Activated naive CD8-positive, alpha-beta T cell treated with anti-CD3 and anti-CD28 coated beads, Interleukin-2, amount 10 ng/mL, durations not matched to agents 7 days and 5 days (primary cell): ENCODE measurements at places on chromosomes 11 and 22.

DNA sequence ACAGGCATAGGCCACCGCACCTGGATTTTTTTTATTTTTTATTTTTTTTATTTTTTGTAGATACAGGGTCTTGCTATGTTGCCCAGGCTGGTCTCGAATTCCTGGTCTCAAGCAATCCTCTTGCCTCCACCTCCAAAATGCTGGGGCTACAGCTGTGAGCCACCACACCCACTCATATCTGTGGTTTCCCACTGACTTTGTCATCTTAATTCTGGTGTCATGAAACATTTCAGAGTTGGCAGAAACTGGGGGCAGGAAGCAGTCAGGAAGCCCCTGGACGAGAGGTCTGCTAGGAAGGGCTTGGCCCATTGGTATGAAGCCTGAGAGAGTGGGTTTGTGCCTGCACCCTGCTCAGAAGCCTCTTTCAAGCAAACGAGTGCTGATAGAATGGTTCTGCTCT is 49.1 kb downstream of the COMMD9 start:
- no peak for DNase-seq

DNA sequence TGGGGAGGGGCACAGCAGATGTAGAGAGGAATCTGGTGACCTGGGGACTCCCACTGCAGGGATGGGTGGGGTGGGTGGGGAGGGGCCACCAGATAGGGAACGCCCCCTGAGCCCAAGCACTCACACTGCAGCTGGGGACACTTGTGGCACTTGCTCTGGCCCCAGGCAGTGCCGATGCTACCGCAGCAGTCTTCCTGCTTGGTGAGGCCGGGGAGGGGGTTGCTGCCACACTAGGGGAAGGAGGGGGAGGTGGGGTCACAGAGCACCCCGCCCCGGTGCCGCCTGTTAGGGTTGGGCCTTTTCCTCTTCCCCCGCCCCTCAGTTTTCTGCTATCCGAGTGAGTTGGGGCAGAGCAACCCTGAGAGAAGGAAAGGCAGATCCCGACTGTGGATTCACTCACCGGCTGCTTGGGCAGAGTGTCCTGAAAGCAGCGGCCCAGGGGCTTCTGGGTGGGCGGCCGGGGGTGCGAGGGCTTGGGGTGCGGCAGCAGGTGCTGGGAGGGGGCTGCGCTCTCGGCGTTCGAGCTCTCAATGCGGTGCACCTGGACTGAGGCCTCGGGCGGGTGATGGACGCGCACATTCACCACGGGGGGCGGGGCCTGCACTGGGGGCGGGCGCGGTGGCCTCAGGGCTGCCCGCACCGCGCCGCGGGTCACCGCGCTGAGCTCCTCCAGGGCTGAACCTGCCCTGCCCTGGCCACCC is 4.7 kb downstream of the LTBP3 start:
- DNase-seq = peak; percentile 84

- no peak for DNase-seq
These were observed 71.0 kb upstream of the PPARA start for GRCh38 chr22:46079093-46079860.

GRCh38 chr11:60813324-60813723 is 28.2 kb downstream of the MS4A10 start:
- DNase-seq = no peak
